ENCODE measurements at places on chromosomes 1 and 21. TPM values are rescaled to one million over a fixed set of nuclear protein-coding genes. Genes with fewer than 3 reads are reported as not detected.
A peak's percentile ranks its signal among the peaks of the same experiment; 100 is the strongest.

S100A3 gene
- total RNA-seq: not detected

TSEN15 gene
- total RNA-seq: 36.8 TPM

ERICH3 gene
- total RNA-seq: not detected

HTR1D gene
- 0.28 TPM for total RNA-seq

LCE2A gene
- not detected for total RNA-seq

DNA sequence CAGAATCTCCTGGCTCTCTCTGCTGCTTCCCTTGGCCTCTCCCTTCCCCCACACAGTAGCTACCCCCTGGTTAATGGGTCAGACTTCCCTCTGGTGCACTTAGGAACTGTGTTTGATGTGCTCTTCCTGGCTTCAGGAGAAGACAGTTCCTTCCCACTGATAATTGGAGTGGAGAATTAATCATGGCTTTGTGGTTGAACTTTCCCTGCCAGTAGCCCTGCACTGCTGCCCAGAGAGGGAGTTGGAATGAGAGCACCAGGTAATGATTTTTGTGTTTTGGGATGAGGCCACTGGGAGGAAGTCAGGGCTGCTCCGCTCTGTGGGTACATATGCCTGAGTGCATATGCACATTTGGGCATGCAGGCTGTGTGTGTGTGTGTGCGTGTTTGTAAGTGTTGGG, 39.7 kb upstream of the PADI2 start:
- H3K4me1 ChIP-seq: no peaks in the 10 kb centered on the region
- H3K4me3 ChIP-seq: no peak overlapping the region
- DNase-seq: no peak
- H3K36me3 ChIP-seq: no peaks in the 10 kb centered on the region
- no peak overlapping the region for H3K27ac ChIP-seq

GRCh38 chr1:204073837-204074273, 940 bp downstream of the SOX13 start:
- H3K27ac ChIP-seq: peak overlapping the region; percentile 98
- no peaks in the 10 kb centered on the region for H3K36me3 ChIP-seq
- H3K27me3 ChIP-seq: no peaks in the 10 kb centered on the region

- no peak overlapping the region for H3K27ac ChIP-seq
- no peak overlapping the region for H3K4me3 ChIP-seq
- no peaks in the 10 kb centered on the region for H3K27me3 ChIP-seq
- no peaks in the 10 kb centered on the region for H3K36me3 ChIP-seq
- no peak for DNase-seq
Measured at GRCh38 chr21:45828580-45829570, 152.7 kb upstream of the COL6A1 start.

- DNase-seq: no peak
- H3K27ac ChIP-seq: no peak overlapping the region
- no peaks in the 10 kb centered on the region for H3K36me3 ChIP-seq
- no peaks in the 10 kb centered on the region for H3K4me1 ChIP-seq
Measured at GRCh38 chr21:32134441-32135130, 144.3 kb downstream of the MIS18A start.

GRCh38 chr1:212605441-212606394, 2.8 kb upstream of the ATF3 start:
- no peaks in the 10 kb centered on the region for H3K36me3 ChIP-seq
- peaks cover 4% of the 10 kb centered on the region for H3K4me1 ChIP-seq
- H3K4me3 ChIP-seq: no peak overlapping the region
- DNase-seq: peak; percentile 34
- no peaks in the 10 kb centered on the region for H3K27me3 ChIP-seq

DNA sequence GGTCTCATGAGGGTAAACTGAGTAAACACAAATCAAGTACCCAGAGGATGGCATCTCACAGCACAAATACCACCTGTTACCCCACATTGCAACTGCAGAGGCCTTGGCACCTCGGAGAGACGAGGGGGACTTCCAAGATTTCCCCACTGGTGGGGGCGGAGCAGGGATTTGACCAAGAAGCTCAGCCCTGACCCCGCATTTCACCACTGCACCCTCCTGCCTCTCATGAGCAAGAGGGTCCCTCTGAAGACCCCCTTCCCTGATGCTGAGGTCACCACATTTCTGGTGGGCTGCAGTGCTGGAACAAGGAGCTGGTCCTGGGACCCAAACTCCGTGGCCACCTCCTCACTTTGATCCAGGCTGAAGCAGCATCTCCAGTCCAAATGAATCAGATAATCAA, 342.4 kb downstream of the NPHP4 start:
- H3K27ac ChIP-seq: no peak overlapping the region
- DNase-seq: no peak
- no peak overlapping the region for H3K4me3 ChIP-seq
- no peaks in the 10 kb centered on the region for H3K4me1 ChIP-seq
- no peaks in the 10 kb centered on the region for H3K27me3 ChIP-seq

- no peak overlapping the region for H3K27ac ChIP-seq
- H3K36me3 ChIP-seq: no peaks in the 10 kb centered on the region
- DNase-seq: no peak
- H3K27me3 ChIP-seq: no peaks in the 10 kb centered on the region
Measured at GRCh38 chr1:66542314-66542713, 8.4 kb downstream of the SGIP1 start.

DNA sequence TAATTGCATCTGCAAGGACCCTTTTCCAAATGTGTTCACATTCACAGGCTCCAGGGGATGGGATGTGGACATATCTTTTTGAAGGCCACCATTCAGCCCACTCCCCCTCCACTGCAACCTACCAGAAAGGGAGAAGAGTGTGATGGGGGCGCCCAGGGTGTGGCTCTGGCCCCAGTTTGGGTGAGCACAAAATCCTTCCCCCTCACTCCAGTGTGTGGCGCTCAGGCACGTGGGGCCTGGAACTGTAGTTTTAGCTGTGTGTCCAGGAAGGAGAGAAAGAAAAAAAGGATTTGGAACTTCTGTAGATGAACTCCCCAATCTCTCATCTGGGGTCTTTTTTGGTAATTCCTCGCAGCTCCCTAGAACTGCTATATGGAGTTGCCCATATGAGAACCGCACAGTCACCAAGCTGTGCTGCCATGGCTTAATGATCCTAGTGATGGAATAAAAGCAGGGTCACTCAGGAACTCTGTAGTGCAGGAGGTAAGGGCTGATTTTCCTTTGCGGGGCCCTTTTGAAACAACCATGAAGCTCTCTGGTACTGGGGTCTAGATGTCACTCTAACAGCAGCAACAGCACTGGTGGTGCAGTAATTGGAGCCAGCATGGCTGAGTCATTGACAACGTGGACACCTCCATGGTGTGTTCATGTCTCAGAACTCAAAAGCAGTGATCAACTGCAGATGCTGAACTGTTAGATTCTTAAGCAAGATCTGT, 17.0 kb downstream of the AGT start:
- H3K4me3 ChIP-seq: no peak overlapping the region
- no peak overlapping the region for H3K27ac ChIP-seq
- no peak for DNase-seq
- H3K27me3 ChIP-seq: no peaks in the 10 kb centered on the region

GRCh38 chr1:221774054-221774842, 32.4 kb upstream of the DUSP10 start:
- no peaks in the 10 kb centered on the region for H3K27me3 ChIP-seq
- no peak overlapping the region for H3K4me3 ChIP-seq
- DNase-seq: peak; percentile 29
- H3K27ac ChIP-seq: no peak overlapping the region
- H3K36me3 ChIP-seq: no peaks in the 10 kb centered on the region

GRCh38 chr1:213605732-213606131, 382.0 kb upstream of the PROX1 start:
- no peaks in the 10 kb centered on the region for H3K36me3 ChIP-seq
- no peak for DNase-seq
- no peak overlapping the region for H3K27ac ChIP-seq
- no peak overlapping the region for H3K4me3 ChIP-seq
- peaks cover 3% of the 10 kb centered on the region for H3K27me3 ChIP-seq

GRCh38 chr1:62589321-62589720, 8.0 kb upstream of the ANGPTL3 start:
- no peak for DNase-seq
- H3K27ac ChIP-seq: no peak overlapping the region
- no peak overlapping the region for H3K4me3 ChIP-seq
- H3K36me3 ChIP-seq: no peaks in the 10 kb centered on the region

GRCh38 chr1:195580988-195581387, 1027.3 kb downstream of the KCNT2 start:
- H3K27me3 ChIP-seq: no peaks in the 10 kb centered on the region
- H3K36me3 ChIP-seq: no peaks in the 10 kb centered on the region
- H3K4me1 ChIP-seq: no peaks in the 10 kb centered on the region
- H3K4me3 ChIP-seq: no peak overlapping the region
- H3K27ac ChIP-seq: no peak overlapping the region

DNA sequence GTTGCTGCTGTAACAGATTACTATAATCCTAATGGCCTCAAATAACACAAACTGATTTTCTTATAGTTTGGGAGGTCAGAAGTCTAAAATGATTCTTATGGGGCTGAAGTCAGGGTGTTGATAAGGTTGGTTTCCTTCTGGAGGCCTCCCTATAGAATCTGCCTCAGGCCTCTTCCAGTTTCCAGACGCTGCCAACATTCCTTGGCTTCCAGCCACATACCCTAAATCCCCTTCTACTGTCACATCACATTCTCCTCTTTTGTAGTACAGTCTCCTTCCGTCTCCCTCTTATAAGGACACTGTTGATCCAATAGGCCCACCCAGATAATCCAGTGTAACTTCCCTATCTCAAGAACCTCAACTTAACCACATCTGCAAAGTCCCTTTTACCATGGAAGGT, 145.3 kb upstream of the NCAM2 start:
- no peaks in the 10 kb centered on the region for H3K36me3 ChIP-seq
- H3K4me1 ChIP-seq: no peaks in the 10 kb centered on the region
- no peak for DNase-seq
- H3K27ac ChIP-seq: no peak overlapping the region

DNA sequence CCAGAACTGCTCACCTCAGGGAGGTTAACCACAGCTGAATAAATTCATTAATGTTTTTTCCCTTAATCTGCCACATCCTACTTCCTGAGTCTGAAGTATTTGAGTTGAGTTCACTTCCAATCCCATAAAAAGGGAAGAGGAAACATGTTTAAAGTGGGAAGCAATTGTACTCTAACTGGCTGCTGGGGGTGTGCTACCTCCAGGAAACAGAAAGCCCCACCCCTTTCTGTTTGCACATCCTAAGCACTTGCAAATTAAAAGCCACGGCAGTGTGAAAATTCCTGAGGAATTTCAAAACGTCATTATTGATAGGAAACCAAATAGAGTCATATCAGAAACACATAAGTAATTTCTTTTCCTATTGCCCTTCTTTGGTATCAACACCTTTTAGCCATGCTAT, 307.0 kb upstream of the NR5A2 start:
- no peak for DNase-seq
- H3K27me3 ChIP-seq: no peaks in the 10 kb centered on the region

DNA sequence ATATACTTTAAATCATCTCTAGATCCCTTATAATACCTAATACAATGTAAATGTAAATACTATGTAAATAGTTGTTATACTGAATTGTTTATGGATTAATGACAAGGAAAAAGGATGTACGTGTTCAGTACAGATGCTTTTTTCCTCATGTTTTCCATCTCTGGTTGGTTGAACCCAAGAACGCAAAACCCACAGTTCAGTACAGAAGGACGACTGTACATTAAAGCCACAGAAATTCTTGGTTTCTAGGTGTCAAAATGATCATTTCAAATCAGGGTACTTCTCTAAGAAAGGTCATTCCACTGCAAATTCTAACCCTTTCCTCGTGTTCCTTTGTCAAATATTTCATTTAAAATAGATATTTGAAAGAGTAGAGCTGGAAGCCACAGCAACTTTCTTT, 158.1 kb downstream of the VAV3 start:
- DNase-seq: no peak
- no peak overlapping the region for H3K4me3 ChIP-seq
- no peaks in the 10 kb centered on the region for H3K4me1 ChIP-seq
- H3K27me3 ChIP-seq: no peaks in the 10 kb centered on the region
- H3K27ac ChIP-seq: no peak overlapping the region

- no peak overlapping the region for H3K27ac ChIP-seq
- no peak overlapping the region for H3K4me3 ChIP-seq
- no peaks in the 10 kb centered on the region for H3K36me3 ChIP-seq
- no peak for DNase-seq
Measured at GRCh38 chr1:38139738-38140487, 93.3 kb upstream of the POU3F1 start.

- H3K27ac ChIP-seq: no peak overlapping the region
- no peak overlapping the region for H3K4me3 ChIP-seq
- DNase-seq: no peak
- no peaks in the 10 kb centered on the region for H3K36me3 ChIP-seq
- no peaks in the 10 kb centered on the region for H3K27me3 ChIP-seq
Measured at GRCh38 chr1:184789884-184790283, 35.2 kb upstream of the EDEM3 start.

GRCh38 chr1:62391369-62391971, 45.4 kb upstream of the USP1 start:
- H3K27me3 ChIP-seq: no peaks in the 10 kb centered on the region
- no peaks in the 10 kb centered on the region for H3K36me3 ChIP-seq
- no peaks in the 10 kb centered on the region for H3K4me1 ChIP-seq
- no peak overlapping the region for H3K4me3 ChIP-seq
- no peak for DNase-seq

Data from prostate gland (tissue), 2 donors.